ENCODE measurements at places on chromosomes 11 and 22.

DNA sequence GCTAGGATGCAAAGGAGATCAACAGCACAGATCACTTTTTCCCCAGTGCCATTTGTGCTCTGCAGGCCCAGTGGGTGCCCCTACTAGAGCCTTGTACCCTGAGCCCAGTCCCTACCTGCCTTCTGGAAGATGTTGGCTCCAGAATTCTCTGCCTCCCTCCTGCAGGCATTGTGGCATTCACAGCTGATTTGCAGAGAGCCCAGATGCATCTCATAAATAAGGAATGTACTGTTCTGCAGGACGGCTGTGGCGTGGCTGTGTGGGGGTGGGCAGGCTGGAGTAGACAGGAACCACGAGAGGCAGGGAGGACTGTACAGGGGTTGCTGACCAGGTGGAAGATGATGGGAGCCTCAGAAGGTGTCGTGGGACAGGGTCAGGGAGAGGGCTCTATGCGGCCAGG is 11.2 kb upstream of the MIAT start:
- no peak for DNase-seq

DNA sequence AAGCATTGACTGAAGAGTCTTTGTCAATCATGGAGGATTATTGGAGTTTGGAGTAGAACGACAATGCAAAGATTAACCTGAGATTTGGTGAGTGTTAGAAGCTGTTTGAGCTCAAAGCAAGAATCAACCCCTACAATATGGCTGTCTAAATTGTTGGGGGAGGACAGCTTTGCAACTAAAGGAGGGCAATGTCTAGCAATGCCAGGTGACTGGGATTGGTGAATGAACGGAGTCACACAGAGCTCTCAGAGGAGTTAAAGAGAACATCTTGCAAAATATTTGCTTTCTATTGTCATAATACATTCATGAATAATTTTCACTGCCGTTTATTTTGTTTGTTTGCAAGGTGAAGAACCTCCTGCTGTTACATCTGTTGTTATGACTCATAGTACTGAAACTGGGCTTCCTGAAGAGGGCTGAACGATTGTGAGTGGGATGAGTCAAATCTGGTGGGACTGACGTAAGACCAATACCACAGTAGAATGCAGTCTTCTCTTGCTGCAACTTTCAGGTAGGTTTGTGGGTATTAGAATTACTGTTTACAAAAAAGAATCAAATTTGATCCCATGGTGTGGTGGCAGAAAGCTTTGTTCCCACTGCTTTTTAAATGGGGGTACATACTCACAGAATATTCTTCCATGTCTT is 281.9 kb downstream of the CADM1 start:
- DNase-seq: no peak

DNA sequence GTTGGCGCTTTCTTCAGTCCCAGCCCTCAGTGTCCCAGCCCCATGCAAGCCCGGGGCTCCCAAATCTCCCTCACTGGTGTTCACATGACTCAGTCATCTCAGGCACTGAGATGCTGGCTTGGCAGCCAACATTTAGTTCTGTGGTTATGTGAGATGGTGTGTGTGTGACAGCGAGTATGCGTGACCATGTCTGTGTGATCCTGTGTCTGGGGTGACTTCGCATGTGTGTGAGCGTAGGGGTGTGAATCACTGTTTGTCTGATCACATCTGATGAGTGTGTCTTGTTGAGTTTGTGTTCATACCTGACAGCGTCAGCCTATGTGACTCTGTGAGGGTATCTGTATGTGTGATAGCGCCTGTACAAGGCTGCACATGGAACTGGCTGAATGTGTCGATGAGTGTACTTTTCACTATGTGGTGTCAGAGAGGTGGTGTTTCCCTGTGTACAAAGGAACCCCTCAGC is 16.2 kb downstream of the CREB3L1 start:
- no peak for DNase-seq

DNA sequence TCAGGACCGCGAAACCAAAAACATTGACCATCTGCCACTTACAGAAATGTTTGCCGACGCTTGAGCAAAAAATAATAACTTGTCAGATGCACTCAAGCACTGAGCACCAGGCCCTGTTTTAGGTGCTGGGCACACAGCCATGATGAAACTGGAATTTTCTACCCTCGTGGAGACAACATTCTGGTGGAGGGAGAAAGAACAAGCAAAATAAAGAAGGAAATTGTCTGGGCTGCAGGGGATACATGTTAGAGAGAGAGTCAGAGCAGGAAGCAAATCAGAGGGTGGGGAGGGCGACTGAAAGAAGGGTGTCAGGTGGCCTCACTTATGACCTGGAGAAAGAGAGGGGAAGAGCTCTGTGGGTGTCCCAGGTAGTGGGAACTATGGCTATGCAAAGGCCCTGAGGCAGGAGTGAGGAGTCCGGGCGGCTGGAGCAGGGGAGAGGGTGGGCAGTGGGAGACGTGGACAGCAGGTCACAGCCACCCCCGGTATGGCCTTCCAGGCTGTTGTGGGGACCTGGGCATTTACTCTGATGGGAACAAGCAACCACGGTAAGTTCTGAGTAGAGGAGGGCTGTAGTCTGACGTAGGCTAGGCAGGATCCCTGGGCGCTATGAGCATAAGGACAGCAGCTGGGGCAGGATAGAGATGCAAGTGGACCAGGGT is 78.8 kb downstream of the MYEOV start:
- no peak for DNase-seq

DNA sequence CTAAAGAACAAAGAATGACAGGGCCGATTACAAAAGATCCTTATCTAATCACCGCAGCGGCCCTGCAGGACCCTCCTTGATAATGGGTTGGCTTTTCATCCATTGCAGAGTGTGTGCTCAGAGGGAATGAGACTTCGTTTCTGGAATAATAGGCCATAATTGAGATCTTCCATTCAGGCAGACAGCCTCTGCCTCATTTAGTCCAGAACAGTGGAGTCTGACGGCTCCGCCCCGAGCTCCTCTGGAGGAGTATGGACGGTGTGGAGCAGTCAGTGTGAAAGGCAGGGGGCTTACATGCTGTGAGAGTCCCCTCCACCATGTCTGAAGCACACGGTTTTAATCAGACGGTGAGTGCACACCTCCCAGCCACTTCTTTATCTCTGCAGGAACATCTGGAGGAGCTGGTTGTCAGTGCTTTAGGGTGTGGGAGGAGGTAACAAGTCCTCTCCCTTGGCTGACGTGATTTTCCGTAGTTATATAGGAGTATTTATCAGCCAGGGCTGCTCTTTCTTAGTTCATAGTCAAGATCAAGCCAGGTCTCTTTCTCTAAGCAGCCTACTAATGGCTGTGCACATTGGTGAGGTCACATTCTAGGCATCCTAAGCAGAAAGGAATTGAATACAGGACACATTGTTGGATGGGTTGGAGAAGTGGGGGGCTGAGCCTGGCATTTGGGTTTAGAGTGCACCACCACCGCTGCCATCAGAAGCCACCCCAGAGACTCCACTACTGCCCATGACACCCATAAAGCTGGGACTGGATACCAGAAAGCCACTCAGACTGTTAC is 1477.9 kb downstream of the TBC1D22A start:
- no peak for DNase-seq

DNA sequence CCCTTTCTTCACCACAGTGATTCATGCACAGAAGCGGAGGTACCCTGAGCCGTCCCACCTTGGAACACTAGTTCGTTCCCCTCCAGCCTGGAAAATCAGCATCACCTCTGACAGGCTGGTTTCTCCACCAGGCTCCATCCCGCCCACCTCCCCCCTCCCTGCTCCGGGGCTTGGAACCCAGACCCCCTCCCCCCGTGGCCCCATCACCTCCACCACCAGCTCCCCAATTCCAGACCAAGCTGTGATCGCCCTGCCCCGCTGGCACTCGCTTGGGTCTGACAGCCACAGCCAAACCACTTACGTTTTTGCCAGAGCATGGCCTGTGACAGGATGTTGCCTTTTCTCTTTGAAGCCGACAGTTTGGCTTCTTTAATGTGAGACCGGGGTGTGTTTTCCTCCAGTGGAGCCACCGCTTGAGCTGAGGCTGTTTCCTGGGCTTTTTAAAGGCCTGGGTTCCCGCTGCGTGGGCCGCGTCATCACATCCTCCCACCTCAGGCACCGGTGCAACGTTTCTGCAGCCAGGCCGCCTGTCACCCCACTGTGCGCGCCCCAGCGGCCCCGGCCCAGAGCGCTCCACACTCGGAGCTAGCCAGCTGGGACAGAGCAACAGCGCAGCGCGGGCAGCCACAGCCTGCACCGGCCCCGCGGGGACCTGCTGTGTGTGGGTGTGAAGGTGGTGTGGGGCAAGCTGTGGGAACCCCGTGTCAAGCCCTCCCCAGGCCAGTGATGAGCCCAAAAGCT is at the start of gene POU2AF1:
TSS of gene POU2AF1 (minus strand) at position 415 of the 741 bp plus-strand sequence. CDS start at position 317, 98 bp downstream.
- DNase-seq: no peak

- no peak for DNase-seq
Measured at GRCh38 chr22:49037701-49038245, 789.9 kb downstream of the BRD1 start.

All from NCI-H1048 (cell line).